Keratinocyte (primary cell): ENCODE measurements at places on chromosomes 5 and 9. TPM values are rescaled to one million over a fixed set of nuclear protein-coding genes. Genes with fewer than 3 reads are reported as not detected.

DNA sequence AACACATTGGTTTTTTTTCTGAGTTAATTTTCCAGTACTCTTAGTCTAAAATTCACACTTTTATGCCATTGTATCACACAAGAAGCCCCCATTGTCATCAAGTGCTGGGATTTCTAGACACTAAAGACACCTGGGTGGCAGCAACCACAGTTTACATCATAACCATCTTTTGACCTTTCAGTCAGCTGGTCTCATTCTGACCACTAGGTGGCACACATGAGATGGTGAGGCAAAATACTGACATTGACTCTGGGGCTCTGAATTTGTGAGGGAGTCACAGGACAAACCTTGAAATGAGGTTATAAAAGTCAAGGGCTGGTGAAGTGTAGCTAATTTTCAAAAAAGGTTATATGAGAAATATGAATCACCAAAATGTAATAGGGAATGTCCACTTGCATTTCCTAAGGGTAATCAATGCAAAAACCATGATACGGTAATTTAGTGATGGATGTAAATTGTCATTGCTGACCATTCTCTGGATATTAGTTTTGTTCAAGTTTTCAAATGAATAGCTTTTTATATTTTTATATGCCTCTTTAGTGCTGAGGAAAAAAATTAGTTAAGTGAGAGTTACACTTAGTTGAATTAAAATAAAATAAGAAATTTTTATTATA, 229.4 kb downstream of the DMAC1 start:
- DNase-seq = peak; percentile 11

- no peak for DNase-seq
Measured at GRCh38 chr9:34431667-34432066, 26.7 kb downstream of the FAM219A start.

- DNase-seq = no peak
Measured at GRCh38 chr5:136166909-136167308, 26.1 kb downstream of the SMIM32 start.

- peak; percentile 88 for DNase-seq
Measured at GRCh38 chr5:76805821-76806505, 12.9 kb upstream of the F2RL1 start.

GRCh38 chr5:87020099-87020934, 247.4 kb upstream of the RASA1 start:
- no peak for DNase-seq

DNA sequence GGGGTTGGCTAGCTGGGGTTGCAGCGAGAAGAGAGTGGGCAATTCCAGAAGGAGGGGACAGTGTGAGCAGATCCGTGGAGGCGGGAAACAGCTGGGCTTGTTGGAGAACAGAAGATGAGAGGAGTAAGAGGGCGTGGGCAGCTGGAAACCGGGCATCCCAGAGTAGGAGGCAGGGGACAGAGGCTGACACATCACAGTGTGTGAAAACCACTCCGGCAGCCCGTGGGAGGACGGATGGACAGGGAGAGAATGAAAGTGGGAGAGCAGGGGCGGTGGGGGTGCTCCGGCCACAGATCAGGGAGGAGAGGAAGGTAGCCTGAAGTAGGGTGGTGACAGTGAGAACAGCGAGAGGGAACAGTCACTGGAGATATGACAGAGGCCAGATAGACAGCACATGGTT, 8.3 kb upstream of the PSMB7 start:
- no peak for DNase-seq

Gene DMRT2
- polyA plus RNA-seq = 0.04 TPM in 1 of 3 replicates, not detected in the others

Gene SIT1
- polyA plus RNA-seq = not detected in 3 replicates
